ENCODE measurements at places on chromosomes 2 and 18.

DNA sequence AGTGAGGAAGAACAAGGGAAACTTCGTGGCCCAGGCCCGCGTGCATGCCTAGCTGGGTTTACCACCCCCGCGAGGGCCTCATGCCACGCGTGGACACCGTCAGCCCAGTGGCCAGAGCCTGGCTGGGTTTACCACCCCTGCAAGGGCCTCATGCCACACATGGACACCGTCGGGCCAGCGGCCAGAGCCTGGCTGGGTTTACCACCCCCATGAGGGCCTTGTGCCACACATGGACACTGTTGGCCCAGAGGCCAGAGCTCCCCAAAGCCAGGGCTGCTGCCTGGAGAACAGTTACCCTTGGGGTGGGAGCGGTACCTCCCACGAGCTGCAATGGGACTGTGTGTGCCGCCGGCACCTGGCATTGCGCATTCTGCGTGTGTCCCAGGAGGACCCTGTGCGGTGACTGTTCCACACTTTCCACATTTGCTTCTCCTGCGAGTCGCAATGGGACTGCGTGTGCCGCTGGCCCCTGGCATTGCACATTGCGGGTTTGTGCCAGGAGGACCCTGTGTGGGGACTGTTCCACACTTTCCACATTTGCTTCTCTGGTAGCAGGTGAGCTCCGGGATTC, 105.6 kb upstream of the CTDP1 start:
- no peak for DNase-seq

GRCh38 chr2:28347596-28347995, 45.1 kb upstream of the FOSL2 start:
- DNase-seq = no peak

GRCh38 chr2:196334710-196335109, 163.3 kb upstream of the STK17B start:
- peak; percentile 16 for DNase-seq

- no peak for DNase-seq
Measured at GRCh38 chr18:13138420-13139139, 80.0 kb upstream of the LDLRAD4 start.

DNA sequence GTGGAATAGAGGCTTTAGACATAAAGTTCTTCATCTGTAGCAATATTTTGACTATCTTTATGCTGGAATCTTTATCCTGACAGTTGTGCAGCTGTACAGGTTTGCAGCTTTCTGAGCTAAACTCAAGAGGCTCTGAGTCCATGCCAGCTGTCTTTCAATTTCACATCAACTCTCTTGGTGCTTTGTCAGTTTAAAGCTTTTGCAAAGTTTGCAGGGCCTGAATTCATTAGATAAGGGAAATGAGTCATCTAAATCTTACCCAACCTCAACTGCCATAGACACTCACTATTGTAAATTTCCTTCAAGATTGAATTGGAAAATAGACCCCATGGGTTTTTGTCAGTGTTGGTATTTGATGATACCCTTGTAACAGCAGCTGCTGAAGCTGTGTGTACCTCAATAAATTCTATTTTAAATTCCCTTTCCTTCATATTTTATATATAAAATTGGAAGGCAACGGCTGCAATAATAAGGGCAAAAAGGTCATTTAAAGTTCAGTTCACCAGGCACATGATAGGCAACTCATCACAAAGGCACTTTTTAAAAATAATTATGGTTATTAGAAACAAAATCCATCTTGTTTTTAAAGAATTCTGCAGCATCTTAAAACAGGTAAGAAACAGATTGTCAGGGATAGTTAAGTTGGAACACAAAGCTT, 169.9 kb upstream of the SLC39A10 start:
- peak; percentile 68 for DNase-seq

- peak; percentile 21 for DNase-seq
Measured at GRCh38 chr2:181471226-181471625, 14.0 kb downstream of the ITGA4 start.

DNA sequence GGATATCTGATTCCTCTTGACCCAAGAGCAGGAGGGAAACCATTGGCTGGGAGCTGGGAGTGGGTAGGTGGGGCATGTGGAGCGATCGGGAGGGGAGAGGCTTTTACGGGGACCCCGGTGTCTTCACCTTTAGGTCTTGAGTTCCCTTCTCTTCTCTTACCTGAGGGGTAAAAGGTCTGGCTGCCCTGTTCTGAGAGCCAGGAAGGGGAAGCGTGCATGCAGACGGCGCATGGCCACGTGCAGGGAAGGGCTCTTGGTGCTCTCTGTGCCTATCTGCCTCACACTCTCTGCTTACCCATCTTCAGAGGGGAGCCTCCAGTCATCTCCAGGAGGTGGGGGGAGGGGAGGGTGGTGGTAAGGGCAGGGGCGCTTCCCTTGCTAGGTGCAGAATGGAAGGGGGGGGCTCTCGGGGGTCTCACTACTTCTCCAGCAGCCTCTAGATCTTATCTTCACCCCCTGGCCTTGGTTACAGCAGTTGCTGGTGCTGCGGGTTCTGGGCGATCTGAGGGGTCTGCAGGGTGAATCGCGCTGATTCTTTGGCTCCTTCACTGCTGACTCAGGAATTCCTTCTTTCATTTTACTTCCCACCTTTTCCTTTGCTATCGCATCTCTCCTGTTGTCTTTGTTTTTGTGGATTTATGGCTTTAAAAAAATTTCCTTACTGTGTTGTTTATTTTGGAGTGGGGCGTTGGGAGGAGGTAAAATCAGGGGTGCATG, 225.8 kb upstream of the HS6ST1 start:
- DNase-seq = no peak

DNA sequence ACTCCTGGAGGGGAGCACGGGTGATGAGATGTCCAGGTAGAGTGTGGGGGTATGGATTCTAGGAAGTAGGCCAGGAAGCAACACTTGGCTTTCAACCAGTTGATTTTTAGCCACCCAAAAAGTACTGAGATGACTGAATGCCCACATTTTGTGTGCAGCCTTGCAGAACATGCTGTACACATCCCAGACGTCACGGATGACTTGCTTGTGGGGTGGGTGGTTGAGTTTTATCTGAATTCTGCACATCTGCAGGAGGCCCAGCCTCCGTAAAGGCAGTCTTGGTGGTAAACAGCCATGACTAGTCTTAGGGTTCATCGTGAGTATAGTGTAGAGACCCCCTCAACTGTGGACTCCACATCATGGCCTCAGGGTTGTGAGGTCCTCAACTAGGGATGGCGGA, 53.3 kb upstream of the CCDC195 start:
- DNase-seq = no peak

All from GM23248 (cell line).